ENCODE measurements at places on chromosomes 13 and 19. TPM values are rescaled to one million over a fixed set of nuclear protein-coding genes. Genes with fewer than 3 reads are reported as not detected.

Gene MARK4
- 12.8 TPM for total RNA-seq

Gene ZNF221
- 1.9 TPM for total RNA-seq

Gene IGFL2
- not detected for total RNA-seq

Gene KIRREL2
- total RNA-seq = under 0.01 TPM

Gene ERICH6B
- not detected for total RNA-seq

Gene CDK8
- 10.8 TPM for total RNA-seq

Gene STRN4
- 76.3 TPM for total RNA-seq

Gene ADAMTSL5
- 2.0 TPM for total RNA-seq

Gene MYH14
- total RNA-seq = not detected

Gene PRSS57
- not detected for total RNA-seq

Gene BORA
- total RNA-seq = 16.1 TPM

Gene MED16
- total RNA-seq = 50.4 TPM

Gene MBD3L2
- total RNA-seq = not detected

Data from bronchus fibroblast of lung (primary cell).